ENCODE measurements at places on chromosomes 3 and 15. TPM values are rescaled to one million over a fixed set of nuclear protein-coding genes. Genes with fewer than 3 reads are reported as not detected.

GRCh38 chr3:52327486-52328290 is 11.6 kb downstream of the DNAH1 start:
- DNase-seq: no peak

GRCh38 chr15:52318729-52319500 is 23.3 kb upstream of the MYO5C start:
- peak; percentile 12 for DNase-seq

- no peak for DNase-seq
Observed at GRCh38 chr15:39252134-39252470, 328.8 kb upstream of the THBS1 start.

Gene MAP2K1
- 84.3 TPM for total RNA-seq

- no peak for DNase-seq
Observed at GRCh38 chr15:25775317-25775912, 87.7 kb downstream of the ATP10A start.

DNA sequence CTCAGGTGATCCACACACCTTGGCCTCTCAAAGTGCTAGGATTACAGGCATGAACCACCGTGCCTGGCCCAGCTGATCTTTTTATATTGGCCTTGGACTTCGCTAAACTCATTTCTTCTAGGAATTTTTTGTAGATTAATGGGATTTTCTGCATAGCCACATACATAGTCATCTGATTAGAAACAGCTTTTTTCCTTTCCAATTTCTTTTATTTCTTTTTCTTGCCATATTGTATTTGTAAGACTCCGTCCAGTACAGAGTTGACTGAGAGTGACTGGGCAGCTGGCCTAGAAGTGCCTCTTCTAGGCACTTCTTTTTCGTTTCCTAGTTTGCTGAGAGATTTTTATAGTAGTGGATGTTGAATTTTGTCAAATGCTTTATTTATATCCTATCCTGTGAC is 37.4 kb downstream of the ARIH1 start:
- no peak for DNase-seq

Gene TF
- not detected for total RNA-seq

Gene MITF
- total RNA-seq: 40.0 TPM

All from epithelial cell of proximal tubule (primary cell).